T-cell (primary cell): ENCODE measurements at places on chromosomes 6 and 20. TPM values are rescaled to one million over a fixed set of nuclear protein-coding genes. Genes with fewer than 3 reads are reported as not detected.
A peak's percentile ranks its signal among the peaks of the same experiment; 100 is the strongest.

GRCh38 chr6:102841060-102841459 lies 1447.6 kb downstream of the GRIK2 start:
- H3K4me1 ChIP-seq: no peaks in the 10 kb centered on the region
- no peaks in the 10 kb centered on the region for H3K27me3 ChIP-seq
- H3K4me3 ChIP-seq: no peak overlapping the region
- no peak overlapping the region for H3K27ac ChIP-seq
- H3K36me3 ChIP-seq: no peaks in the 10 kb centered on the region

GRCh38 chr6:32060966-32061655 lies 22.9 kb downstream of the CYP21A2 start:
- no peaks in the 10 kb centered on the region for H3K4me1 ChIP-seq
- DNase-seq: no peak
- H3K36me3 ChIP-seq: no peaks in the 10 kb centered on the region

DNA sequence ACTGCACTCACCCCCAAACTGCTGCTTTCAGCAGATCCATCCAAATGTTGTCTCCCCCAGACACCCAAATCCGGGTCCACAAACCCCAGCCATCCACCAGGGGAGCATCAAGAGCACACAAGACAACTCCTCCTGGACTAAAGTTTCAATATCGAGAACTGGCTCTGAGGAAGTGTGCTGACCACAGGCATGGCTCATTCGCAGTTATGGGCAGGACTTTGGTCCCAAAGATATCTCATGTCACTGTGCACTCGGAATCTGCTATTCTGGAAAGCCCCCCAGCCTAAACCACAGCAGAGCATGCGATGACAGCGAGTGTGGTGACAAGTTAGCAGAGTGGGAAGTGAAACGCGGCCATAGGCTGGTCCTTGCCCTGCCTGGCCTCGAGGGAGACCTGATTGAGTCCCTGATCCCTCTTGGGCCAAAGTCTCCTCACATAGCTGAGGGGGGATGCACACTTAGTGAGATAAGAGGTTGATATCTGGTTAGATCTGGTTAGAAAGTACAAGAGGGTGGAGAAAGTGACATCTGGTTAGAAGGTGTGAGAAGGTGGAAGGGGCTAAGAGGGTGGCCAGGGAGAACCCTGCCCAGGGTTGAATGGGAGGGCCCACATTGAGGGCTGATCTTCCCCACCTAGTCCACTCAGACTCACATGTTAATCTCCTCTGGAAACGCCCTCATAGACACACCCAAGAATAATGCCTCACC lies 149.7 kb downstream of the MRPL14 start:
- H3K27me3 ChIP-seq: peaks cover 40% of the 10 kb centered on the region
- H3K27ac ChIP-seq: no peak overlapping the region
- H3K4me1 ChIP-seq: no peaks in the 10 kb centered on the region
- no peak for DNase-seq
- H3K4me3 ChIP-seq: no peak overlapping the region

DNA sequence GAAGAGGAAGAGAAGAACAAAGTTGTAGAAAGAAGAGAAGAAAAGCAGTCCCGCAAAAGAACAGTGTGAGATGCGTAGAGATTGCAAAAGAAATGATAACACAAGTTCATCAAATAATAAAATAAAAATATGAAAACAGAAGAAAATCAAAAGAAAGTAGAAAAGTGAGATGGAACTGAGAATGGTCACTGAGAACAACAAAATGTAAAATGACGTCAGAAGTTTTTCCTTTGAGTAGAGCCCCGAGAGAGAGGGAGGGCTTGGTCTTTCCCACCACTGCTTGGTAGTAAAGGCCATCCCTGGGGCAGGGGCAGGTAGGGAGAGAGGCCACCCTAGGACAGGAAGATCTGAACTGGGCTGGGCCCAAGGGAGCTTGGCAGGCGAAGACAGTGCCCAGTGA lies 533.7 kb downstream of the QKI start:
- H3K4me3 ChIP-seq: no peak overlapping the region
- no peaks in the 10 kb centered on the region for H3K27me3 ChIP-seq
- DNase-seq: no peak
- no peak overlapping the region for H3K27ac ChIP-seq
- H3K36me3 ChIP-seq: no peaks in the 10 kb centered on the region
- H3K4me1 ChIP-seq: no peaks in the 10 kb centered on the region

DNA sequence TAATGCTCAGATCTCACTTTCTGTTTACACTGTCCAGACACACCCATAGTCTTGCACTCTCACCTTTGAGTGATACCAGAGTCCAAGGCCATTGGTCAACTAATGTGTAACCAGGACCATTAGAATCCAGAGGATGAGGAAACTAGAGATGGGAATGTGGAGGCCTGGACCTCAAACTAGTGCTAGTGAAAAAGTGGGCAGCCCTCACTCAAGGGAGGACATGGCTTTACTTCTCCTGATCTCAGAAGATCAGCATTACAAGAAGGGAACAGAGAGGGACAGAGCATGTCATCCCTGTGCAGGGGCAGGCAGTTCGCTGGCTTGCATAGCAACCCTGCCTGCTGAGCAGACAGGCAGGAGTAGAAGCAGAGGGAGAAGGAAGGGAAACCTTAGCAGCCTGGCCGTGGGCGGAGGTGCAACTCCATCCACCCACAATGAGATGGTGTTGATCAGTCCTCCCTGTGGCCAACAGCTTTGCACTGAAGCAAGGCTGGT lies 22.6 kb upstream of the XRN2 start:
- no peak overlapping the region for H3K27ac ChIP-seq
- DNase-seq: no peak
- H3K36me3 ChIP-seq: no peaks in the 10 kb centered on the region
- H3K27me3 ChIP-seq: peaks cover 6% of the 10 kb centered on the region
- no peak overlapping the region for H3K4me3 ChIP-seq
- H3K4me1 ChIP-seq: no peaks in the 10 kb centered on the region

DNA sequence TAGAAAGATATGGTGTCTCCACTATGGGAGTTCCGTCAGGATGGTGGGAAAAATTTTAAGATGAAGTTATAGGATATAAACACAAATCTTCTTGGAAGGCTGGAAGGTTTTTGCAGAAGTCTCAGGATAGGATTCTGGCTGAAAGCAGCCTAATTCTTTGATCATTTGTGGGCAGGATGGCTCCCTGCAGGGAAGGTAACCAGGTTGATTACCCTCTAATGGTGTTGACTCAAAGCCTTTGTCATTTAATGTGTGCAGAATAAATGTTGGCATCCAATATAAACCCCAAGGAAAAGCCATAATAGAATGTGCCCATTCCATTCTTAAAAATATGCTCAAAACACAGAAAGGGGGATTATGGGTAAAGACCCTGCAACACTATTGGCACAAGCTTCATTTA lies 204.3 kb downstream of the EPM2A start:
- no peak overlapping the region for H3K27ac ChIP-seq
- no peaks in the 10 kb centered on the region for H3K4me1 ChIP-seq
- H3K4me3 ChIP-seq: no peak overlapping the region
- DNase-seq: no peak
- H3K36me3 ChIP-seq: no peaks in the 10 kb centered on the region
- no peaks in the 10 kb centered on the region for H3K27me3 ChIP-seq

DNA sequence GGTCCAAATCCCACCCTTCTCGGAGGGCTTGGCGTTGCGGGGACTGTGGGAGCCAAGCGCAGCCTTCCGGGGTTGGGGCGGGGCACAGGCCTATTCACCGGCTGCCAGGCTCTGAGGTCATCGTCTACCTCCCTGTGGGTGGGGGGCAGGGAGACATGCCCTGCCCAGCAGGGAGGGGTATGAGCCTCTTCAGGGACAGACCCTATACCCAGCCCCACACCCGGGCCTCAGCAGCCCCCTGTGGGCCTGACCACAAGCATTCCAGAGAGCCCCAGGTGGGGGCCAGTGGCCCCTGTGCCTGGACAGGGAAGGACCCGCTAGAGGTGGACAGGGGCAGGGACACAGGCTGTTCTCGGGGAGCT lies 11.6 kb downstream of the LAMA5 start:
- no peaks in the 10 kb centered on the region for H3K36me3 ChIP-seq
- no peak overlapping the region for H3K27ac ChIP-seq
- no peak for DNase-seq
- no peaks in the 10 kb centered on the region for H3K4me1 ChIP-seq
- no peak overlapping the region for H3K4me3 ChIP-seq

- peak; percentile 8 for DNase-seq
- no peaks in the 10 kb centered on the region for H3K27me3 ChIP-seq
- H3K36me3 ChIP-seq: no peaks in the 10 kb centered on the region
- H3K4me1 ChIP-seq: peaks cover 23% of the 10 kb centered on the region
- peak overlapping the region; percentile 46 for H3K4me3 ChIP-seq
- no peak overlapping the region for H3K27ac ChIP-seq
Measured at GRCh38 chr6:71289039-71289801, 609 bp downstream of the OGFRL1 start.

DNA sequence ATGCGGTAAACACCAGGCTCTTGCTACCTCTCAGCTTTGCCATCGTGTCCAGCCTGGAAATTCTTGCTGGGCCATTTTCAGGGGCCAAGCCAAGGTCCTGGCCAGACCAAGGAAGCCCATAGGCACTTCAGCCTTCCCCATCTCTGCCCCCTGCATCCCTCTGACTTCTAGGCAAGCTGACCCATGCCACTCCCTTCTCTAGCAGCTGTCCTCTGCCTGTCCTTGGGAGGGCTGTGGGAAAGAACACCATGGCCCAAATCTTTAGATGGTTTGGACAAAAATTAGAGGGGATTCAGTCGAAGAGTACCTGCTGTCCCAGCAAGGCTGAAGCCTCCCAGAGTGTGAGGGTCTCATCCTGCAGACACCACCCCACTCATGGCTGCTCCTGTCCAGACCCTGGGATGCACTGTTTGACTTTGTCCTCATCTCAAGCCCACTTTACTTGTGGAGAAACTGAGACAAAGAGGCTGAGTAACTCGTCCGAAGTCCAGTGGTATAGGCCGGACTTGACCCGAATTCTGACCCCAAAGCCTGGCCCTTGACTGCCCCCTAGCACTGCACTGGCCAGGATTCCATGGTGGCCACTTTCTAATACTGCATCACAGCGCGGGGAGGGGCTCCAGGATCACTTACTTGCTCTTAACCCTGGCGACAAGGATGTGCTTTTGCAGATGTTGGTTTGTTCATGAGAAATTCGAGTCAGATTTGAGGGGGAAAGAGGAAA lies 22.4 kb upstream of the STX16 start:
- H3K4me1 ChIP-seq: no peaks in the 10 kb centered on the region
- DNase-seq: no peak
- no peaks in the 10 kb centered on the region for H3K27me3 ChIP-seq
- peak overlapping the region; percentile 36 for H3K27ac ChIP-seq
- no peak overlapping the region for H3K4me3 ChIP-seq

DNA sequence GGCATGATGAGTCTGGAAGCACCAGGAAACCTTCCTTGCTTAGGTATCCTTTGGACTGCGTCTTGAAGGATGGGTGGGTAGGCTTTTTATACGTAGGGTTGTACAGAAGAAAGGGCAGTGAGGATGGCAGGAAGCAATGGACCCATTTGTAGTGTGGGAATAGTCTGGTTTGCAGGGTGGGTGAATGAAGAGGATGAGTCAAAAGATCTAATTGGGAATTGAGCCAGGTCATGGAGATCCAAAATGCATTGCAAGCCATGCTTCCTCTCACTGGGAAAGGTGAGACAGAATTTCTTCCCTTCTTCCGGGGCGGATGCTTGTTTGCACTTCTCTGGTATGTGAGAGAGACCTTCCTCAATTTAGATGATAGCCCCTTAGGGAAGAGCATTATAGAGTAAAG lies 10.1 kb upstream of the BTBD3 start:
- no peaks in the 10 kb centered on the region for H3K36me3 ChIP-seq
- H3K27ac ChIP-seq: no peak overlapping the region
- no peak for DNase-seq

DNA sequence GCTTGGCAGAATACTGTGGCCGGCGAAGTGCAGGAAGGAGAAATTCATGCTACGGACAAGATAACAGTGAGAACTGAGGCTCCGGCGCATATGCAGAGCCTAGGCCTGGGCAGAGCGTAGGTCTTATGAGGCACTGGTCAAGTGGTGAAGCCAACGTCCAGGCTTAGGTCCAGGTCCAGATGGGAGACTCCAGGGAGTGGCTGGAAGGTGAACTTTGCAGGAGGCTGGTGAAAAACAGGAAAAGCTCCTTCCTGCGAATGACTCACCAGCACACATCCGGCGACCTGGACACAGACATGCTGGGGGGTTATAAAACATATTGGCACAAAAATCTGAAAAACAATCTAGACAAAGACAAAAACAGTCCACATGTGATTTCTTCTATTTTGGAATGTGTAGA lies 15.4 kb downstream of the C6orf141 start:
- no peak for DNase-seq
- H3K36me3 ChIP-seq: no peaks in the 10 kb centered on the region
- H3K27me3 ChIP-seq: peaks cover 6% of the 10 kb centered on the region
- H3K4me1 ChIP-seq: no peaks in the 10 kb centered on the region
- H3K4me3 ChIP-seq: no peak overlapping the region

- H3K4me3 ChIP-seq: no peak overlapping the region
- no peak for DNase-seq
- no peak overlapping the region for H3K27ac ChIP-seq
- no peaks in the 10 kb centered on the region for H3K4me1 ChIP-seq
- no peaks in the 10 kb centered on the region for H3K36me3 ChIP-seq
- H3K27me3 ChIP-seq: no peaks in the 10 kb centered on the region
Measured at GRCh38 chr6:62345446-62345845, 59.4 kb upstream of the KHDRBS2 start.

DNA sequence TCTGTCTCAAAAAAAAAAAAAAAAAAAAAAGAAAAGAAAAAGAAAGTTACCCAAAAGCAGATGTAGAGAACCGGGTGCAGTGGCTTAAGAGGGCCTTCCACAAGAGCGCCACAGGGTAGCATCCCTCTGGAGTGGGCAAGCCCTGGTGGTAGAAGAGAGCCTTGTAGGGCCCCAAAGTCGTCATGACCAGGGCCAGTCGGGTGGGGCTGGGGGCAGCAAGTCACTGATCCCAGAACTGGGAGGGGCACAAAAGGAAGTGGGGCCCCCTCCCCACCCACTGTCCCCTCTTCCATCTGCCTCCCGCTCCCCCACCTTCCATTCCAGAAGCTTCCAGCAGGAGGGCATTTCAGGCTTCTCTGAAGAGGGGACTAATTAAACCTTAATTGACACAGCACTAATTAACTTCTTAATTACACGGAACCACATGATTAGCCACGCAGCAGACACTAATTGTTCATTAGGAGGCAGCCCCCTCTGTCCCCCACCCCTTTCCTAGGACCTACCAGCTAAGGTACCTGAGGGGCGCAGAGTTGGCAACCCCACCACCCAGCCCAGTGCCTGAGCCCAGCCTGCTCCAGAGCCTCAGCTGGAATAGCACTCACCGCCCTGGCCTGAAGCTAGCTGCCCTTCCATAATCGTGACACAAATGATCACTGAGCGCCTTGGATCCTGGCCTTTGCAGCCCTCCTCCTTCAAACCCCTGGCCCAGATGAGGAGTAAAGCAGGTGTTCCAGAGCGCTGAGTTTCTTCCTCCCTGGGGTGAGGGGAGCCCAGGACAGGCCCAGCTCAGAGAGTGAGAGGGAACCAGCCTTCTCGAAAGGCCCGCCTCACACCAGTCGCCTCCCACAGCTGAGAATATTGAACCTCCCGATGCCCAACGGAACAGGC lies 34.8 kb downstream of the MDFI start:
- DNase-seq: no peak
- H3K4me1 ChIP-seq: no peaks in the 10 kb centered on the region
- peaks cover 48% of the 10 kb centered on the region for H3K27me3 ChIP-seq
- H3K4me3 ChIP-seq: no peak overlapping the region

Gene PNLDC1
- 0.28 TPM for total RNA-seq

Gene GNMT
- total RNA-seq: 1.3 TPM

Gene CST9
- total RNA-seq: not detected

Gene DYNLT2
- total RNA-seq: 2.7 TPM

Gene ZBTB22
- total RNA-seq: 32.0 TPM

Gene C2
- total RNA-seq: 1.4 TPM

Gene C20orf202
- 0.41 TPM for total RNA-seq

Gene TRDN
- total RNA-seq: not detected

Gene ZC2HC1B
- not detected for total RNA-seq

Gene SYCP2
- total RNA-seq: 3.8 TPM

Gene COL9A1
- total RNA-seq: not detected
